Aorta (tissue), 5 donors: ENCODE measurements at places on chromosomes 4 and X.

- no peak overlapping the region for H3K27ac ChIP-seq
- no peak for DNase-seq
- no peaks in the 10 kb centered on the region for H3K4me1 ChIP-seq
These were observed 200.2 kb downstream of the HS3ST1 start for GRCh38 chr4:11228530-11228929.

DNA sequence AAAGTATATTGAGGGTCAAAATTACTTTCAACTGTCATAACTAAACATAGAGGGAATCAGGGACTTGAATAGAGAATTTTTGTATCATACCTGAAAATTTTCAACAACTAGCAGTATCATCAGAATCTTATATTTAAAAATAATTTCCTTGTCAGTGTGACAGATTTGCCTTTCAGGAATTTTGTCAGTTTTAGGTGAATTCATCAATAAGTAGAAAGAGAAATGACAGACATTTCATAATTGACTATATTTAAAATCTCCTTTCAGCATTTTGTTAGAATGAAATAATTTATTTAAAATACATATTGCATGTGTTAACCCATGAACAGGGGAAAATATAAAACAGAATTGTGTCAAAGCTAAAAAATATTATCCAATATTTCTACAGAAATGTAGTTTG, 8.6 kb upstream of the PDCL2 start:
- no peak overlapping the region for H3K27ac ChIP-seq
- no peak overlapping the region for H3K4me3 ChIP-seq
- no peaks in the 10 kb centered on the region for H3K36me3 ChIP-seq

DNA sequence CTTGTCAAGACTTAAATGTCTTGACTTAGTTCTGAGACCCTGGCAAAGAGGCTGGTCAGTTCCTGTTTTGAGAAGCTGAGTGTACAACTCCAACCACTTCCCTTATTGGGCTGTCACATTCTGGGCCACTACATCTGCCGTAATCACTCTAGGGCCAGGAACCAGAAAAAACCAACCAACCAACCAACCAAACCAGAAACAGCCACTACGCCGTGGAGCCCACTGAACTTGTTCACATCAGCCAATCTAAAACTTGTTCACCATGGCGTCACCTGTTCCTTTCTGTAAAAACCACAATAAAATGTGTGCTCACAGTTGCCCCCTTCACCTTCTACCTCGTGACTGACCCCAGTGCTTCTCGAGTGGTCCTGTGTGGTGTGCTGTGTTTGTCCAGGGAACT, 107.3 kb downstream of the JADE1 start:
- H3K27me3 ChIP-seq, result no peaks in the 10 kb centered on the region
- H3K4me1 ChIP-seq, result no peaks in the 10 kb centered on the region
- H3K36me3 ChIP-seq, result no peaks in the 10 kb centered on the region
- H3K27ac ChIP-seq, result no peak overlapping the region
- DNase-seq, result no peak

- no peak overlapping the region for H3K4me3 ChIP-seq
- no peaks in the 10 kb centered on the region for H3K36me3 ChIP-seq
- no peak overlapping the region for H3K27ac ChIP-seq
- no peak for DNase-seq
- H3K27me3 ChIP-seq, result no peaks in the 10 kb centered on the region
These were observed 303.9 kb upstream of the PABPC4L start for GRCh38 chr4:134505511-134505910.

DNA sequence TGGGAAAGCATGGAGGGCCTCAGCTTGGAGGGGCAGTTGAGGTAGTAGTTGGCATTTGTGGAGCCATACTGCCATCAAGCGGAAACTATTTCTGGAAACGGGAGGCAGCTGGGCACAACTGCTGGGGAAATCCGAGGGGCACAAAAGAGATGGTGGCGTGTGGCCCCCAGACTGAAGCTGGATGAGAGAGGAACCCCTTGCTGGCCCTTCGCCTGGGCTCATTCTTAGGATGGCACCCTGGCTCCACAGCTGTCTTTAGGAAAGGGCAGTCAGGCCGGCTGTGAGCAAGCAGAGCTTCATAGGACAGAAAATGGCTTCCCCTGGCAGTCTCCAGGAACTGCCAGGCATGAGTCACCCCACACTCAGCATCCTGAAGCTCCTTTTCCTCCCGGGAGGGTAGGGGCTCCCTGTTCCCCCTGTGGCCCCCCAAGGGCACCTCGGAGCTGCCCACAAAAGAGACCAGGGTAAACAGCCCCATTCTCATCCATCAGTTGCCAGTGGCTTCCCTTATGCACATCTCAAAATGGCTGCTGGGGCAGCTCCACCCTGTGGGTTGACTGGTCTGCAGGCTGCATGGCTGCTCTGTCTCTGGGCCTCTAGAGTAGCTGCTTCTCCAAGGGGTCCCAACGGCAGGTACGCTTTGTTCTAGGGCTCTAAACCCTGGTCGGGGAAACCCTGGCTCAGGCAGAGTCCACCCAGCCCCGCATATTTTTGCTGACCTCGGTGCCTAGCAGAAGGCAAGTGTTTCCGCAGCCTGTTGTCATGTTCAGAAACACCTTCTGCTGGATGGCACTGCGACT, 64.7 kb downstream of the NBDY start:
- H3K4me1 ChIP-seq, result no peaks in the 10 kb centered on the region
- no peaks in the 10 kb centered on the region for H3K27me3 ChIP-seq
- DNase-seq, result peak; percentile 59
- H3K27ac ChIP-seq, result no peak overlapping the region
